ENCODE measurements at places on chromosomes 3 and 15. TPM values are rescaled to one million over a fixed set of nuclear protein-coding genes. Genes with fewer than 3 reads are reported as not detected.

DNA sequence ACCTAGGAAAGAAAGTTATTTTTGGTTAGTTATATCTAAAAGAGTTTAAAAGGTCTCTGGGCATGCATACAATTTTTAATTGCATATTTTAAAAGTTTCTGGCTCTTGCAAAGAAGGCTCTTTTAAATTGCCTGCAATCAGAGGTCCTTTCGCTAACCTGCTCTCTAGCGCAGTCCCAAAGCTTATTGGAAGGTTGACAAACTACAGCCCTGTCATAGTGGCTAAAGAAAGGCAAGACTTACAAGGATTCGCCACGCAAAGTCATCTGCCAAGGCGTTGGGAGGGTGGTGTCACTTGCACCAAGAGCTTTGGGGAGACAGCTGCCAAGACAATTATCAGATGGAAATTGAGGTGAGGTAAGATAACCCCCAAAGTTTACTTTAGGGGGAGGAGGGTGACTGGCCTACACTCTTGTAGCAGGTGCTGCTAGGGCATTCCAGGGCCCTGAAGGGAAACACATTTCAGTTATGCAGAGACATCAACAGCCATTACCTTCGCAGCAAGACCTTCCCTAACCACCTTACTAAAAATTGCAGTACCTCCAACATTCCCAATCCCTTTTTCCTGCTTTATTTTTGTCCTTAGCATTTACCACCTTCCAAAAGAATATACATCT, 606.2 kb downstream of the MAGI1 start:
- no peak for DNase-seq

The TP63 gene
- not detected for polyA plus RNA-seq

The CCDC191 gene
- polyA plus RNA-seq, result 3.1 TPM

DNA sequence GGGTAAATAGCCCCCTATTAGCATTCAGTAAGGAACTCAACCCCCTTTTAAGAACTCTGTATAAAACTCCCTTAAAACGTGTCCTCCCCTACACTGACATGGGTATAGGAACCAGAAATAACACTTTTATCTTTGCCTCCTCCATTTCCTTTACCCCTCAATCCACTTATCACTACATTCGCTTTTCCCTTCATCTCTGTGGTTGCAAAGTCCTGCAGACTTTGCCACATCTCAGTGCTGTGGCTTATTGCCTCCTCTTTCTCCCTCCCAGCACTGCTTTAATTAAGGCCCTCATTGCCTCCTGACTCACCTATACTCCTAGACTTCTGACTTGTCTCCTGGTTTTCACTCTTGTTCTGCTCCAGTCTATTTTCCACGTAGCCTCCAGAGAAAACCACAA, 94.3 kb upstream of the GADL1 start:
- DNase-seq, result no peak

DNA sequence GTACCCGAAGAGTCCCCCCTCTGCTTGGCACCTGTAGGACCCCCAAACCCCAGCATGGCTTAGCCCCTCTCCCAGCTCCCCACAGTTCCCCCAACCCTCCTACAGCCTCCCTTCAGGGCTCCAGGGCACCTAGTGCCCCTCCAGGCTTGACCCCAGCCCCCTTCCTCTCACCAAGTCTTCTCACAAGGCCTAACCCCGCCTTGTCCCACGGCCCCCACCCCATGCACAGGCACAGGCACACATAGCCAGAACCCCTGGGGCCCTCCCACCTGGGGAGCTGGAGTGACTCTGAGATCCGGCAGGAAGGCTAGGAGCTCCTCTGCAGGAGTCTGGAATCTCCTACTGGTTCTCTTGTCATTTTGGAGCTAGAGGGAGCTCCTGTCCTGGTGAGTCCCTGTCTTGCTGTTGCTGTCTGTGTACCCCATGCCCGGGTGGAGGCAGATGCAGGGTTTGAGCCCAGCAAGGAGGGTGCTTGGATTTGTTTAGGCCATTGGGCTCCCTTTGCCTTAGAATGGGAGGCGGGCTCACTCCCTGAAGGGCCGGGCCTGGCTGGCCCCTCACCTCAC, 39.6 kb downstream of the KLF13 start:
- DNase-seq, result peak; percentile 55

The COMMD2 gene
- 21.3 TPM for polyA plus RNA-seq

The CHRFAM7A gene
- polyA plus RNA-seq, result 0.53 TPM

GRCh38 chr3:44016818-44017217, 224.9 kb upstream of the TOPAZ1 start:
- no peak for DNase-seq

The ZMAT3 gene
- 11.9 TPM for polyA plus RNA-seq

The CAND2 gene
- polyA plus RNA-seq, result 1.5 TPM

The COL8A1 gene
- polyA plus RNA-seq, result 16.7 TPM

The GUCA1C gene
- polyA plus RNA-seq, result not detected

DNA sequence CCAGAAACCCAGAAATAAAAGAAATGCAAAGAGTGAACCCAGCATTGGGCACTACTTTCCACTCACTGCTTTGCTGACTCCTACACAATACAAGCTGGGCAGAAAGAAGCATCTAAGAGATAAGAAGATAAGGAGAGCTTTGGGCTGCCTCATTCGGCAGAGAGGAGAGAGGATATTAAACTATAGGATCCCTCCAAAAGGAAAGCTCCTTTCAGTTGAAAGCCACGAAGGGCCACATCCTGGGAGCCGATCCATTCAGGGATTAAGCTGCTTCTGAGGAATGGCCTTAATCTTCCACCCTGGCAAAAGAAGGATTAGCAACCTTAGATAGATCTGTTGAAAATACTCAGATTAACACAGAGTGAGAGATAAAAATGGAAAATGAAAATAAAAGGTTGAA, 274.9 kb upstream of the PPP2R3A start:
- no peak for DNase-seq

The FBXO45 gene
- 3.2 TPM for polyA plus RNA-seq
